ENCODE measurements at places on chromosomes 5 and 9. TPM values are rescaled to one million over a fixed set of nuclear protein-coding genes. Genes with fewer than 3 reads are reported as not detected.

DNA sequence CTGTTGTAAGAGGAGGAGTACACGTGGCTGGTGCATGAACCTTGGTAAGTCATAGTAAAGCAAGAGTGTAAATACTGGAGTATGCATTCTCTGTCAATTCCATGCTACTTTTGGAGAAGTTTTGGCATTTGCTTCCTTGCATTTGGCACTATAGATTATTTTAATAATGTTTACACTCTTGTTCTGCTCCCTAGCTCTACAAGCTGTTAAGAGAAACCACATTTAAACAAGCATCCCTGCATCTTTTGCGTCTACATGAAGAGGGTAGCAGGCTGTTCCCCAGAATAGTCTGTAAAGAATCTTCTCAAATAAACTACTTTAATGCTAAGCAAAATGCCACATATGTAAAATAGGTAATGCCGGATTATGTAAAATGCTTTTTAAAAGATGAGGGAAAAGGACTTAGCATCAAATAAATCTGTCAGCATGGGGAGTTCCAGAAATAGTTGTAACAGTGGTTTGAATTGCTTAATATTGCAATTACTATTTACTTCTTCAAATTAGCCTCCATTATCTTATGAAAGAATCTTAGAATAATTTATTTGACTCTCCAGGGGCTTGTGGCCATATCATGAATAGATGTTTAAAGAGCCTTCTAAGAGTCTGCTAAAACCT, 2127.3 kb upstream of the WWC1 start:
- no peak for DNase-seq

- DNase-seq = no peak
Measured at GRCh38 chr5:142235870-142236672, 88.8 kb downstream of the SPRY4 start.

DNA sequence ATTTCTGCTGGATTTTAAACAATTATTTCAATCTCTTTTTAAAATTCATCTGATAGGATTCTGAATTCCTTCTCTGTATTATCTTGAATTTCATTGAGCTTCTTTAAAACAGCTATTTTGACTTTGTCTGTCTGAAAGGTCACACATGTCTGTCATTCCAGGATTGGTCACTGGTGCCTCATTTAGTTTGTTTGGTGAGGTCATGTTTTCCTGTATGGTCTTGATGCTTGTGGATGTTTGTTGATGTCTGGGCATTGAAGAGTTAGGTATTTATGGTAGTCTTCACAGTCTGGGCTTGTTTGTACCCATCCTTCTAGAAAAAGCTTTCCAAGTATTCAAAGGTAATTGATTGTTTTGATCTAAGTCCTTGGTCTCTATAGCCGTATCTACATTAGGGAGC, 39.1 kb downstream of the DENND4C start:
- no peak for DNase-seq

- no peak for DNase-seq
Measured at GRCh38 chr5:119290161-119290569, 65.7 kb upstream of the TNFAIP8 start.

DNA sequence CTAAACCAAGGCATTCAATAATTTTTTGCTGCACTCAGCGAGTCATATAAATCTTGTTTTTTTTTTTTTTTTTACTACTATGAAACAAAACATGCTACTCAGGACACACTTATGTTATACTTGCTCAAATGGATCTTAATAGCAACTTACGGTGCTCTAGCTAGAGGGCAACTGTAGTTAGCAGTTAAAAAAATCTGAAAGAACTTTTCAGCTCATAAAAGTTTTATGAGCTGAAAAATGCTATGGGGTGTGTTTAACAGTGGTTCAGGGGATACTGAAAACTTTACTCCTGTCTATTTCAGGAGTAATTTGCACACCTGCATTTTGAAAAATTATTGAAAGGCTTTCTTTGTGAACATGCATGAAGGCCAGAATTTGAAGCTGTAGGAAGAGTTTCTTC, 53.4 kb downstream of the VCAN start:
- no peak for DNase-seq

DNA sequence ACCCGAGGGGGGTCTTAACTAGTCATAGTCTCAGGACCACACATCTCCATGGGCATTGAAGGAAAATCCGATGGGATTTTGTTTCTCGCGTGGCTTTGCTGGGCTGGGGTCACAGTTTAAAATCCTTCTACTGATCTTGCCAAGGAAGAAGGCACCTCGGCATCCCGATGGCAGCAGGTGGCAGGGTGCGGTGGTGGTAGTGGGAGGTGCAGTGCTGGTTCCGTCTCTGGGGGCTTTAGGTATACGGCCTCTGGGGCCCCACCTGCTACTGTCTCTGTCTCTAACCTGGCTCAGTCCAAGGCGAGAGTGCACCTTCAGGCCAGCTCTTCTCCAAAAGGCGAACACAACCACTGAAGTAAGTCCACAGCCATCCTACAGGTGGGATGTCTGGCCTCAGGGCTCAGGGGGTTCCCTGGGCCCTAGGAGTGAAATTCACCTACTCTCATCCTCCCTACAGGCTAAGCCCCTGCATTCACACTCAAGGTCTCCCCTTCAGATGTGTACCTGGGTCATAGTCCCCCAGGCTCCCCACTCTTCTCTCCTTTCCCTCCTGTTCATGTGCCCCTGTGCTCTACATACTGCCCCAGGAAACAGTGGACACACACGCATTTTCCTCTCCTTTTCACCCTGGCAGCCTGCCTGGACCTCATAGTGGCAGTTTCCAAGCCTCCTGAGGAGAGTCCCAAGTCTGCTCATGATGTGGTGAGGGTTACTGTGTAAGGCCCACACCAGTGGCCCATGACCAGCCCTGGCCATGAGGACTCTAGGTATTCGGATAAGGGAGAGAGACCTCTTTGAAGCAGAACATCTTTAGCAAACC, 736 bp upstream of the FCN2 start:
- DNase-seq = no peak

DNA sequence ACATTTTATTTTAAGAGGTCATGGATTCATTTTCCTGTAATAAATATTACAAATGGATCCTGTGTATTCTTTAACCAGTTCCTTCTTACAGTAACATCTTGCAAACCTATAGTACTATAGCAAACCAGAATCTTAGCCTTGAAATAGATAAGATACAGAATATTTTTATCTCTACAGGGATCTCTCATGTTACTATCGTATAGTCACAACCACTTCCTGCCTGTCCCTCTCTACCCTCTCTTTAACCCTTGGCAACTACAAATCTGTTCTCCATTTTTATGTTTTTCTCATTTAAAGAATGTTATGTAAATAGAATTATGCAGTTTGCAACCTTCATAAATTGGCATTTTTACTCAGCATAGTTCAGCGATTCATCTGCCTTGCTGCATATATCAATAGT, 454.0 kb downstream of the DIRAS2 start:
- no peak for DNase-seq

DNA sequence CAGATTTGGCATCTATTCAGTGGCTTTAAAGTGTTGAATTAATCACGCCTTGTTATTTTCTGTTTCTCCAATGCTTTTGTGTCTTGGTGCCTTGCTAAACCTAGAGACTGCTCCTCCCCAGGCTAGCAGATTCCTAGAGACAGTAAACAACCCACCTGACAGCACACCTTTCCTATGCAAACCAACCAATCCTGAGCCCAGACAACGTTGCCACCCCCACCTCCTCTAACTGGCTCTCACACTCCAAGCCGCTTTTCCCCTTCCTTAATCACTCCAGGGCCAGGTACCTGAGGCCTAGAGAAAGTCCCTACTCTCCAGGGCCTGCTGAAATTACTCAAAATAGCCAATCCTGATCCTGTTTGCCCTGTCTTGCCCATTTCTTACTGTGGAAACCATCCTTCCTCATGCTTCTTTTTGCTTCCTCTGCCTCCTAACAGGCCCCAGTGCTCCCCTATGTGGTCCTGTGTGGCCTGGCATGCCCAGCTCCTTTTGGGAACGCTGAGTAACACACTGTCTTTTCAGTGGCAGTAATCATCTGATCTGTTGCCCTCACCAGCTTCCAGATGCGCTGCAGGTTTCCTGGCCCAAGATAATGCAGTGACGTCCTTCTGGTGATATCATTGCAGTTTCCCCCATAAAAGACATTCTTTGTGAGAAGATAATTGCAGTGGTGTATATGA, 53.4 kb downstream of the GAS1 start:
- no peak for DNase-seq

DNA sequence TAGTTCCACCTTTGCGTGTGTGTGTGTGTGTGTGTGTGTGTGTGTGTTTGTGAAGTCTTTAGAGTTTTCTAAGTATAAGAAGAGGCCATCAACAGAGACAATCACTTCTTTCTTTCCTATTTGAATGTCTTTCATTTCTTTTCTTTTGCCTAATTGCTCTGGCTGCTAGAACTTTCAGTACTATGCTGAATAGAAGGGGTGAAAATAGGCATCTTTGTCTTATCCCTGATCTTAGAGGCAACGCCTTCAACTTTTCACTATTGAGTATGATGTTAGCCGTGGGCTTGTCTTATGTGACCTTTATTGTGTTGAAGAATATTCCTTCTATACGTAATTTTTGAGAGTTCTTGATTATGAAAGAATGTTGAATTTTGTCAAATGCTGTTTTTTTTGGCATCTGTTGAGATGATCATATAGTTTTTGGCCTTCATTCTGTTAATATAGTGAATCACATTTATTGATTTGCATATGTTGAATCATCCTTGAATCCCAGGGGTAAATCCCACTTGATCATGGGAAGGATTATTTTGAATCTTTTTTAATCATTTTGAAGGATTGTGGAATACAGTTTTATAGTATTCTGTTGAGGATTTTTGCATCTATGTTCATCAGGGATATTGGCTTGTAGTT, 134.8 kb upstream of the CD180 start:
- no peak for DNase-seq

DNA sequence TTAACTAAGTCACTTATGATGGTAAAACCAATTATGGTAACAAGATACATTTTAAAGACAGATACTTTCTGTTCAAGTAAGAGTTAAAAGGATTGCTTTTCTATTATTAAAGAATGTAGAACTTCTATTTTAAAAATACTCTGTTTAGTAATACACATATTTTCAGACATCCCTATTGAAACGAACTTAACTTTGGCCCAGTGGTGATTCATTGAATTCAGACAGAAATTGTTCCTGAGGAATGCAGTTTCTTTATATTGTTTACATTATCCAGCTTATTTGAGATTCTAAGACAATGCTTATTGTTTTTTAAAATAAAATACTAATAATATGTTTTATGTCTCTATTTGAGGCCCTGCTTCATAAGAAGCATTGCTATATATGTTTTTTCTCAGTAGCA, 816.4 kb downstream of the SEMA5A start:
- DNase-seq = no peak

CATSPER3 gene
- total RNA-seq = 0.85 TPM

KLHL3 gene
- total RNA-seq = 6.3 TPM

HK3 gene
- 1.6 TPM for total RNA-seq
